ENCODE measurements at places on chromosomes 16 and 17.

- peak; percentile 54 for DNase-seq
Measured at GRCh38 chr17:77208217-77208808, 67.5 kb downstream of the SEC14L1 start.

- DNase-seq, result no peak
Measured at GRCh38 chr16:21590287-21590686, 9.1 kb upstream of the METTL9 start.

DNA sequence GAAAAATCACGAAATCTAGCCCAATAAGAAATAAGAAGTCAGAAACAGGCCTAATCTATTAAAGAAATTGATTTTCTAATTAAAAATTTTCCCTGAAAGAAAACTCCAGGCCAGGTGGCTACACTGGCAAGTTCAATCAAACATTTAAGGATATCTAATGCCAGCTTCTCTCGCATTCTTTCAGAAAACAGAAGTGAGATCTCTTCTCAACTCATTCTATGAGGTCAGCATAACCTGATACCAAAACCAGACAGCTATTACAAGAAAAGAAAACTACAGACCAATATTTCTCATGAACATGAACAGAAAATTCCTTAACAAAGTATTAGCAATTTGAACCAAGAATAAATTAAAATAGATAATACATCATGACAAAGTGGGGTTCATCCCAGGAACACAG is 52.4 kb downstream of the AXIN2 start:
- no peak for DNase-seq

DNA sequence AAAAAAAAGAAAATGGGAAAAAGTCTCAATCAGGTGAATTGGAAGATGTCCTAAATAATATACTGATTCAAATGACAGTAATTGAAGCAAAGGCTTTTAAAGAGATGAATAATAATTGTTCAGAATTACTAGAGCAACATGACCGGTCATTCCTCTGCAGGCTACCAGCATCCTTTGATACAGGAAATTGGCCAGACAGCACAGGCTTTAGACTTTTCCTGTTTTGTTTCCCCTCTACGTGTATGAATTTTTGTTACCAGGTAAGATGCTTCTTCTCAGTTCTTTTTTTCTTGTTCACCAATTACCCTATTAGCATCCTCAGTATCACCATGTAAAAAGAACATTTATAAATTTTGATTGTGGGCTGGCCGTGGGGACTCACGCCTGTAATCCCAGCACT is 77.5 kb downstream of the RPGRIP1L start:
- DNase-seq, result no peak

Data from fibroblast of mammary gland (primary cell).